Stimulated activated CD8-positive, alpha-beta memory T cell treated with anti-CD3 and anti-CD28 coated beads, Interleukin-15, amount 100 ng/mL, for 48 hours (primary cell): ENCODE measurements at places on chromosomes 2 and 18.
A peak's percentile ranks its signal among the peaks of the same experiment; 100 is the strongest.

DNA sequence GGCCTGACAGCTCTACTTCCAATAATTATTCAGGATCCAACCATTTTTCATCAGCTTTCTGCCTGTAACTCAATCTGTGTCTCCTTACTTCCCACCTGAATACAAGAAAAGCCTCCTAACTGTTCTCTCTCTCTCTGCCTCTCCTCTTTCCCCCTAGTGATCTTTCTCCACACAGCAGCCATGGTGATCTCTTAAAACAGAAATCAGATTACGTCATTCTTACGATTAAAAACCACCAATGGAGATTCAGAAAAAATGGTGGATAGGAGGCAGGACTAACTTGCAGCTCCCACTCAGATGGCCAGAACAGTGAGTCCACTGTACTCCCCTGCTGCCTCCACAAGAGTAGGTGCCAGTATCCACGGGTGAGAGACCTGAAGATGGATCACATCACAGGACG is 431.7 kb downstream of the MBD2 start:
- no peak for DNase-seq

DNA sequence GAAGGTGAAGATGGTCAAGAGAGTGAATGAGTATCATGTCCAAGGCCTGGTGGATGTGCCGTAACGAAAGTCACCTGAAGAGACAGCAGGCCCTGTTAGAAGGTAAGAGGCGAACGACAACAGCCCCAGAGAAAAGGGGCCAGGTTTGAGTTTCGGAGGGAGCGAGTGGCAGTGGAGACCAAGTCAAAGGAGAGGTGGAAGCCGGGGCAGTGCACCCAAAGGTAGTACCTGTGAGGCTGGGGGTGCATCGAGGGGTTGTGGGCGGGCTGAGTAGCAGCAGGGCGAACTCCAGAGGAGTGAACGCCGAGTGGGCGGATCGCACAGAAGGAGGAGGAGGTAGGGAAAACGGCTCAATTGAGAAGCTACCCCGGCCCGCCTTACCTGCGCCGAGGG is 358 bp downstream of the USP37 start:
- no peak for DNase-seq

DNA sequence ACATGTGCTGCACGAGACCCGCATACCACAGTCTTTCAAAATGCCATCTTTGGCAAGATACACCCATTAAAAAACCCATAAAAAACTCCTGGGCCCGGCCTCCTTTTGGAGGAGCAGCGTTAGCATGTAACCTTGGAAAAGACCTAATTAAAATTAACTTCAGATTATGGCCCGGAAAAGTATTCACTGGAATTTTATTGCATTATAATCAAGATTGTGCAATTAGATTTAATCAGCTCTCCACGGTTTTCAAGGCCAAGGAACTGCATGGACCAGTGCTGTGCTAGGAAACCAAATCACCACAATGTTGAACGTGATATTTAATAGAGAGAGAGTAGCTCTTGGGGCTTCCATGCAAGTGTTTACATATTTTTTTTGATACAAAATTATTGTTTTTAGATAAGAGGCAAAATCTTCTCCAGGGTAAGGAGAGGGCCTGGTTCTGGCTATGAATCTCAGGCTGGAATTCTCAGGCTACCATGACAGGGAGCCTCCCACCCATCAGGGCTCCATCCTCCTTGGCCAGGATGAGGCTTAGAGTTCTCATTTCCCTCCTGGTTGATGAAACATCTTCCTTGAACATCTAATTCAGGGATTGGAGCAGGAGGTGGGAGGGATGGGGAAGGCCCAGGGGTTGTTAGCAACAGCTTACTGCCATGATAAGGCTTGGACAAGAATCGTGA is 82.0 kb upstream of the TTC39C start:
- DNase-seq = no peak

DNA sequence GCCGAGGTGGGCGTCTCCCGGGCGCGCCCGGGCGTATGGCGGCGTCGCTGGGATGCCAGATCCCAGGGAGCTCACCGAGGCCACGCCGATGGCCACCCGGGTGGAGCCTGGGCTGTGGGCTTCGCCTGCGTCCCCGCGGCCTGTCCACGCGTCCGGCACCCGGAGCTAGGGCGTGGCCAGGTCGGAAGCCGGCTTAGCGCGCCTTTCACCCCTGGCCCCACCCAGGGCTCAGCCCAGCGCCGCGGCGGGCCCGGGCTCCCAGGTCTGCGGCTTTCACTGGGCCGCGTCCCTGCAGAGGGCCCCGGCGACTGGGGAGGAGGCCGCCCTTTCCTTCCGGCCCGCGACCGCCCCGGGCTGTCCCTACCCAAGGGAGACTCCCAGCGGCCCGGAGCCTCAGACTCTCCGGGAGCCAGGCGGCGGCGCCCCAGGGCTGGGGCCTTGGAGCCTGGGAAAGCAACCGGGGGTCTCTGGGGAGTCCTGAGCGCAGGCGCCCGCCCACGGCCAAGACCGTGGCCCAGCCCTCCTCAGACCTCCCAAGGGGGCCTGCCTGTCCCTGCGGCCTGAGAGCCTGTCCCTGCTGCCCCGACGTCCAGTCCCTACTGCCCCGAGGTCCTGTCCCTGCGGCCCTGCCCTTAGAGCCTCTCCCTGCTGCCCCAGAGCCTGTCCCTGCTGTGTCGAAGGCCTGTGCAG is 36.3 kb upstream of the ITM2C start:
- DNase-seq = peak; percentile 34

GRCh38 chr2:2904721-2905350 is 472.8 kb downstream of the EIPR1 start:
- DNase-seq = no peak

- DNase-seq = no peak
Observed at GRCh38 chr2:64007924-64008323, 11.3 kb downstream of the VPS54 start.

- DNase-seq = no peak
Observed at GRCh38 chr2:182817558-182817957, 48.9 kb downstream of the FRZB start.

- DNase-seq = no peak
Observed at GRCh38 chr2:61962095-61962984, 56.9 kb downstream of the COMMD1 start.

- no peak for DNase-seq
Observed at GRCh38 chr2:164947281-164947680, 8.0 kb downstream of the SLC38A11 start.

GRCh38 chr2:81901017-81901416 is 1596.5 kb upstream of the LRRTM1 start:
- DNase-seq = no peak

- DNase-seq = no peak
Observed at GRCh38 chr18:59661891-59662701, 35.1 kb downstream of the CCBE1 start.
